ENCODE measurements at places on chromosomes 6 and 20.
A peak's percentile ranks its signal among the peaks of the same experiment; 100 is the strongest.

- no peak for DNase-seq
Measured at GRCh38 chr6:10873374-10873773, 8.5 kb downstream of the GCM2 start.

- no peak for DNase-seq
Measured at GRCh38 chr20:60882836-60883235, 369.2 kb upstream of the CDH4 start.

GRCh38 chr20:14543040-14543439 is 205.6 kb upstream of the FLRT3 start:
- DNase-seq: no peak

DNA sequence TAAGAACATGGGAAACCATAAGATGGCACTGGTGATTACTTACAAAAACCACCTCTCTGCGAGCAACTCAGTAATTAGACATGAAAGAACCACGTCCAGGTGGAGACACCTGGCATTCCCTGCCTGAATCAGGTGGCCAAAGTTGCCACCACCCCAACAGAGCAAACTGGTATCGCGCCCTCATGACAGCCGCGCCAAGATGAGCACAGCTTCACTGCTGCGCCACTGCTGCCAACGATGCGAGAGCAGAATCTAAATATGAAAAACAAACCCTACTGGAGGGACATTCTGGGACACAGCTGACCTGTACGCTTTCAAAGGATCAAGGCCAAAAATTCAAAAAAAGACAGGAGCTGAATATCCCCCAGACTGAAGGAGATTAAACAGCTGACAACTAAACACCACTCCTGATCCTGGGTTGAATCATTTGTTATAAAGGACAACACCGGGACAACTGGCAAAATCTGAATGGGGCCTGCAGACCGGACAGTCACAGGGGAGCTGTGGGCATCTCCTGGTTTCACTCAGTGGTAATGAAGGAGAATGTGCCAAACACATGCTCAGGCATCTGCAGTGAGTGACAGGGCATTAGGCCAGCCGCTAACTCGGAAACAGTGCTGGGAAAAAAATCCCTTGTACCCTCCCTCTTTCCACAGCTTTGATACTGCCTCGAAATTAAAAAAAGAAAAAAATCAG is 17.4 kb downstream of the CST7 start:
- no peak for DNase-seq

DNA sequence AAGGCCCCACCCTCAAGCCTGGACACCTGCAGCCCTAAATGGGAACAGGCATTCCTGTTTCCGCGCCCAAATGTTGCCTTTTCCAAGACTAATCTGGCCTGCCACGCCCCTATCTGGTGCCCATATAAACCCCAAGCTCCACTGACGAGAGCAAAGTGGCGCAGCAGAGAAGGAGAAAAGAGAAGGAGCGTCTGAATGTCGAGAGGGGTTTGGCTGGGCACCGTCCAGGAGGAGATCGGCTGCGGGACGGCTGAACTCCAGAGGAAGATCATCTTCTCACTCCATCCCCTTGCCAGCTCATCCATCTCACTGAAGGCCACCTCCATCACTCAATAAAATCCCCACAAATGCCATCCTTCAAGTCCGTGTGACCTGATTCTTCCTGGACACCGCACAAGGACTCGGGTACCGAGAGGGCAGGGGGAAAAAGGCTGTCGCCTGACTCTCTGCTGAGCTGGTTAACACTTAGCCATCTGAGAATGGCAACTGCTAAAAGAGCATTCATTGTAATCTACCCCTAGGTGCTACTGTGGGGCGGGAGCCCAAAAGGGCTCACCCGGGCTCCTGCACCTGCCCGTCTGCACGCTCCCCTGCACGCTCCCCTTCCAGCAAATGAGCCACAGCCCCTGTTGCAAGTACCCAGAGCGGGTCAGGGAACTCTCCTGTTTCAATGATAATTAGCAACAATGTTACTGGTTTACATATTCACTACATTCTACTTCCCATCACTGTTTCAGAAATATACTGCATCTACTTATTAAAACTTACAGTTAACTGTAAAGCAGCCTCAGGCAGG is 23.5 kb downstream of the TAF4 start:
- DNase-seq: no peak

DNA sequence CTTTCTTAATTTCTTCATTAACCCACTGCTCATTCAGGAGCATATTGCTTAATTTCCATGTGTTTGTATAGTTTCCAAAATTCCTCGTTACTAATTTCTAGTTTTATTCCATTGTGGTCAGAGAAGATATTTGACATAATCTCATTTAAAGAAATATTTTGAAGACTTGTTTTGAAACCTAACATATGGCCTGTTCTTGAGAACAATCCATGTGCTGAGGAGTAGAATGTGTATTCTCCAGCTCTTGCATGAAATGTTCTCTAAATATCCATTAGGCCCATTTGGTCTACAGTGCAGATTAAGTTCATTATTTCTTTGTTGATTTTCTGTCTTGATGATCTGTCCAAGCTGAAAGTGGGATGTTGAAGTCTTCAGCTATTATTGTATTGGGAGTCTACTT is 251.7 kb downstream of the ALDH8A1 start:
- DNase-seq: no peak

- DNase-seq: no peak
Measured at GRCh38 chr6:105482227-105482844, 79.5 kb upstream of the PREP start.

- DNase-seq: no peak
Measured at GRCh38 chr6:141562186-141562811, 570.4 kb upstream of the GJE1 start.

DNA sequence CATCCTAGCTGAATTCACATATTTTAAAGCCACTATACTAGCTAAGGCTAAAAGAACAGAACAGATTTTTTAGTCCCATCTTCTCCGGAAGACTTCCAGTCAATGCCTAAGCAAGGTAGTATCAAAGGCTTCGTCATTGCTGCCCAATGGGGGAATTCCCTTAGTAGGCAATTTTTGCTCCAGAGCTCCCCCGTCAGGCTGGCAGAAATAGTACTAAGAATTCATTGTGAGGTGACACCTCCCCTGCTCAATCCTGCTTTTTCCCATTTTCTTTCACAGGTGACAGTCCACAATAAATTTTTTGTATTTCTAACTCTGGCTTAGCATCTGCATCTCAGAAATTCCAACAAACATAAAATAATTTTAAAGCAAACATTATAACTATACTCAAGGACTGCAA is 52.8 kb upstream of the SRSF6 start:
- DNase-seq: no peak

- DNase-seq: no peak
Measured at GRCh38 chr6:32982084-32982701, 13.8 kb downstream of the BRD2 start.

DNA sequence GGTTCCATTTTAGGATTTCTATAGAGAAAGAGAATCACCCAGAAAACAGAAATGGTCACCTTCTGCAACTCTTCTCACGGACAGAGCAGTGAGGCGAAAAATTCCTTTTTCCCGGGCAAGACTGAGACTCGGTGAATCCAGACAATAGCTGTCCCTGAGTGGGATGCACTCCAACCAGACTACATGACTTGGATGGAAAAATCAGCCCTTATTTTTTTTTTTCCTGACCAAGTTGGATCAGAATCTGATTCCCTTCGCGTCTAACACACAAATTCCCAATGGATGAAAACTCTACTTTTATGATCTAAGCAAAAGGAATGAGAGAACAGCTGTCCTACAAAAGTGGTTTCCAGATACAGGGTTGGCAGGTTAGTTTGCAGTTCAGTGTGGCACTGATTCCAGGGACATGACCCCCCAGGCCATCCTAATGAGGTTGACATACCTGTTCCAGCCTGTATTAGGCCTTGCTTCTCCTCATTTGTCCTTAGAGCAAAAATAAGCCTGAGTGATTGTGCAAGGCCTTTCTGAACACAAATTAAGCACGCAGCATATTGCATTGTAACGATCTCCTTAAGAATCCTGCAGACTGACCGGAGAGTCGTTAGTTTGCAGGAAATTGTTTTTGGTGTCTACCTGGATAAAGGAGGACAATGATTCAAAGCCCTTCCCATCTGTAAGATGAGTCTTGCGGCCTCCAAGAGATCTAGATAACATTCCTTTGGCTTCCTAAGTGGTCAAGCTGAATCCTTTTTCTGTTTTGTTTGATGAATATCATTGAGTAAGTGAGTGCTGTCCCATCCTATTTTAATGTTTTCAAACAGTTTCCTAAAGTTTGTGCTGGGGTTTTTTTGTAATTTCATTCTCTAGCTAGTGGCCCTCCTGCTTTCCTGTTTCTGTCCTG is 1.5 kb upstream of the NEDD9 start:
- no peak for DNase-seq

DNA sequence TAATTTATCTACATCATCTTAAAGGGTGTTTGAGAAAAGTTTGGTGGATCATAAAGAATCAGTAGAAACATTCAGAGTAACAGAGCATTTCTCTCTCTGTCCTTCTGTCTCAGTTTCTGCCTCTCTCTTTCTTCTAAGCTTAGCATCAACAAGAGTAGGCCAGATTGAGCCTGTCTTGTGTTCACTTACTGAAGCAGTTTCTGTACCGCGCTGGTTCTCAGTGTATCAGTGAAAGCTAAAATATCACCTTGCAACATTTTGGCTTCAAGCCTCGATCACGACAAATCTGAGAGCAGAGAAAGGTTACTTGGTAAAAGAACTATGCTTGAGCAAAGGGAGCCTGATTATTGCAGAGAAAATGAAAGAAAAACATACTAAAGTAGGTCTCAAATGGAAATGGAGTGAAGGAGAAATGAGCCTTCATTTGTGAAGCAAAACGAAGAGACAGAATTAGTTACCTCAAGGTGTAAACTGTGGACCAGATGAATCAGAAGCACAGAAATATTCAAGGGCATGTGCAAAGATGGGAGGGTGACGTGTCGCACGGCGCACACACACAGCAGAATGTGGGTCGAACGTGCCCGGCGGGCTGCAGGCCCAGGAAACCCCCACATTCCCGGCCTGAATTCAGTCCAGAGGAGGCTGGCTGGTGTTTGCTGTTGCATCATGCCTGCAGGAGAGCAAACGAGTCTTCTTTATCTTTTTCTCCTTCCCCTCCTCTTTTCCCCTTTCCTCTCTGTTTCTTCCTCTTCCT is 509.3 kb downstream of the QKI start:
- no peak for DNase-seq

DNA sequence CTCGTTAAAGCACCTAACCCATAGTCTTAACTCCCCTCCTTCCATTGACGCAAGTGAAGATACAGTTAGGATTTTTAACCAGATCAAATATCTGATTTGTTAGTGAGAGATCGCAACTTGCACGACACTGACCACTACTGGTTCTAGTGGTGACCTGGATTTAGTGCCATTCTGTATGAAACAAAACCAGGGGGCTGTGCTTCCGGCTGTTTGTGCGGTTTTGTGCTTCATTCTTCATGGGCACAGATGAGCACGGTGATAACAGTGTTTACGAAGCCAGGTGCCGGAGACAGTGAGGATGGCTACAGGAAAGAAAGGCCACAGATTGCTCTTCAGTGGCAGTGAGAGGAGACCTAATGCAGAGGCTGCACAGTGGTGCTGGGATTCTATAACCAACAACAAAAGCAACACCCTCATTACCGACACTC is 75.5 kb downstream of the NOL4L start:
- DNase-seq: peak; percentile 40

DNA sequence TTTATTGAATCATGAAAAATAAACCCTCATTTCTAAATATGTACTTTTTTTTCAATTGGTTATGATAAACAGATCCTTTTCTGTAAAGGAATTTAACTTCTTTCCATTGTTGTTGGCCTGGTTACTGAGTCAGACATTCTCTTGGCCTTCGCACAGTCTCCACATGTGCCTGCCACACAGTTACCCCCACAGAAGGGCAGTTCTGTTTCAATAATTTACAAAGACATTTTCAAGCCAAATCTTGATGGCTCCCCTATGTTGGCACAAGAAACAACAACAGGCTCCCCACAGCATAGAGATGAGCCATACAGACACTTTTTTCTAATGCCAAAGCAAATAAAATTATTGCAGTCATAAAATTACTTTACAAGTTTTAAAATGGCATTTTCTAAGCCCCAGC is 55.6 kb upstream of the BEND6 start:
- DNase-seq: no peak

GRCh38 chr6:153959276-153959675 is 79.8 kb upstream of the OPRM1 start:
- DNase-seq: no peak

DNA sequence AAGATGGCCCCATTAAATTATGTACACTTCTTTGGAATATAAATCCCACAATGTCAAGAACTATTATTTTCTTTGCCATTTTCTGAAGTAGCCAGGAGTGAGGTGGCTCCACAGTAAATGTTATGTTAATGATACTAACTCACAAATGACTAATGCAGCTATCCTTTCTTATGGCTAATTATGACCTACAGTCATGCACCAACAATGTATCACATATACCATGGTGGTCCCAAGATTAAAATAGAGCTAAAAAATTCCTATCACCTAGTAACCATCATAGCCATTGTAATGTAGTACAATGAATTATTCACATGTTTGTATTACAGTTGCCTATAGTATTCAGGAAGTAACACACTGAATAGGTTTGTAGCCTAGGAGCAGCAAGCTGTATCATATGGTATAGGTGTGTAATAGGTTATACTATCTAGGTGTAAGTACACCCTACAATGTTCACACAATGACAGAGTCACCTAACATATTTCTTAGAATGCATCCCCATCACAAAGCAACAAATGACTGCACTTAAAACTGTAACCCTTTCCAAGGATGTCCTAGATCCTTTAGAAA is 15.3 kb downstream of the ECHDC1 start:
- no peak for DNase-seq

GRCh38 chr6:33820784-33821520 is 17.1 kb upstream of the MLN start:
- DNase-seq: no peak

- DNase-seq: no peak
Measured at GRCh38 chr6:24357336-24358218, at the start of gene DCDC2. Gene DCDC2, minus strand, starts transcription at chr6:24358059. Its CDS starts 309 bp downstream, at chr6:24357750.

GRCh38 chr6:13725570-13725969 is 13.9 kb upstream of the RANBP9 start:
- no peak for DNase-seq

DNA sequence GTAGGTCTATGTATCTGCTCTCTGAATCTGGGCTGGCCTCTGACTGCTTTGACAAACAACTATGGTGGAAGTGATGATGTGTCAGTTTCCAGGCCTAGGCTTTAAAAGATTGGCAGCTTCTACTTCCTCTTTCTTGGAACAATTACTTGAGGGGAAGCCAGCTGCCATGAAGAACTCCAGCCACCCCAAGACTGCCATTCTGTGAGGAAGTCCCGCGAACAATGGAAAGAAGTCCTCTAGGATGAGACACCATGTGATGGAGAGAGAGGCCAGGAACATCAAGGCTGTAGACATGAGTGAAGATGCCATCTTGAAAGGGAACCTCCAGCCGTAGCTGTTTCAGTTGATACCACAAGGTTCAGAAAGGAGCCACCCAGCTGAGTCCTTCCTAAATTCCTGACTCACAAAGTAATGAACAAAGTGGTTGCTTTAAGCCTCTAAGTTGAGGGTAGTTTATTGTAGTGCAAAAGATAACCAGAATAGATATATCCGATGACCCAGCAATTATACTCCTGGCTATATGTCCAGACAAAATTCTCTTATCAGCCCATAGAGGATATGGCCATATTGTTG is 15.3 kb upstream of the TCF15 start:
- DNase-seq: no peak

GRCh38 chr20:43389839-43390626 is 67.7 kb upstream of the SRSF6 start:
- DNase-seq: no peak
